GM23248 (cell line): ENCODE measurements at places on chromosomes 1 and 21. TPM values are rescaled to one million over a fixed set of nuclear protein-coding genes. Genes with fewer than 3 reads are reported as not detected.
A peak's percentile ranks its signal among the peaks of the same experiment; 100 is the strongest.

DNA sequence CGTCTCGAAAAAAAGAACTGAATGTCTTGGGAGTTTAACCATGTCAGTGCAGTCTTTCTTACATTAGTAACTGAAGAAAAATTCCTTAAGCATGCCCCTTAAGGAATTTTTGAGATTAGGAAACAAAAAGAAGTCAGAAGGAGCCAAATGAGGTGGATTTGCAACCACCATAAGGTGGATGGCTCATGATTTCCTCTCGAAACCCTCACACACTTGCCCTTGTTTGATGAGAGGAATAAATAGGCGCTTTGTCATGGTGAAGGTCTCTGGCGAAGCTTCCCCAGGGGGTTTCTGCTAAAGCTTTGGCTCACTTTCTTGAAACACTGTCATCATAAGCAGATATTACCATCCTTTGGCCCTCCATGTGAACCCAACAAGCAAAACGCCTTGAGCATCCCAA is 68.2 kb downstream of the POFUT2 start:
- DNase-seq, result no peak

The RGS1 gene
- total RNA-seq, result not detected in 2 replicates

The SOAT1 gene
- 18.2 and 22.4 TPM in 2 replicates for total RNA-seq

DNA sequence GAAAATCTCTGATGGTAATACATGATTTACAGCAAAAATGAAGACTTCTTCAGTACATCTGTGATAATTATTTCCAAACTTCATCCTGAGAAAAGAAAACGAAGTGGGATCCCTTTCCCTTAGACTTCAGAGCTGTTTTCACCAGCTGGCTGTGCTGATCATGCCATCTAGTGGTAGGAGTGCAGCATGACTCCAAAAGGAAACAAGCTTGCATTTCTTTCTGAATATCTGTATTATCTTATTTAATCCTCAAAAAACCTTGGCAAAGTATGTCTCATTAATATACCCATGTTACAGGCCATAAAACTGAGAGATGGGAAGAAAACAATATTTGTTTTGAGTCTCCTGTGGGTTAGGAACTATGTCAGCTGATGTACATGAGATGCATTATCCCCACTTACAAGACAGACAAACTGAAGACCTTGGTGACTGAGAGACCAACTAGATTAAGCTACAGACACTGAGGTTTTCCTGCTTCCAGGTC is 9.8 kb upstream of the GJA8 start:
- DNase-seq, result peak; percentile 71

DNA sequence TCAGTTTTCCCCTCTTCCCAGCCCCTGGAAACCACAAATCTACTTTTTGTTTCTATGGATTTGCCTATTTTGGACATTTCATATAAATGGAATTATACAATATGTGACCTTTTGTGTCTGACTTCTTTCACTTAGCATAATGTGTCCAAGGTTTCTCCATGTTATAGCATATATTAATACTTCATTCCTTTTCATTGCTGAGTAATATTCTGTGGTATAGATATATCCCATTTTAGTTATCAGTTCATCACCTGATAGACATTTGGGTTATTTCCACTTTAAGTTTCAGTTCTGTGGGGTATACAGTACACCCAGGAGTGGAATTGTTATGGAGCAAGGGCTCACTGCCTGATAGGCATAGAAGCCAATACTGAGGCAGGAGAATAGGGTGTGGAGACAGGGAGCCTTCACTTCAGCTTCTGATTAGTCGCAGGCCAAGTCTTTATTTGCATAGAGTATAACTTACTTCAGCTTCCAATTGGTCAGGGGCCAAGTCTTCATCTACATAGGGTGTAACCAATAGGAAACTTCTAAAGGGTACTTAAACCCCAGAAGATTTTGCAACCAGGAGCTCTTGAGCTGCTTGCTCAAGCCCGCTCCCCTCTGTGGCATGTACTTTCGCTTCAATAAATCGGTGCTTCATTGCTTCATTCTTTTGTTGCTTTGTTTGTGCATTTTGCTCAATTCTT is 8.3 kb upstream of the NVL start:
- no peak for DNase-seq

- DNase-seq, result no peak
These were observed 3.6 kb downstream of the ALG14 start for GRCh38 chr1:95068956-95069709.

GRCh38 chr1:206002871-206003801 is at the start of gene RAB7B:
Gene RAB7B, minus strand, starts transcription at chr1:206003395. Its CDS starts 9,260 bp downstream, at chr1:205994135.
- DNase-seq, result peak; percentile 92
